ENCODE measurements at places on chromosomes 6 and 20.

- DNase-seq: no peak
Observed at GRCh38 chr6:15793288-15793687, 130.5 kb upstream of the DTNBP1 start.

GRCh38 chr6:1825277-1825676 lies 215.6 kb downstream of the FOXC1 start:
- DNase-seq: no peak

DNA sequence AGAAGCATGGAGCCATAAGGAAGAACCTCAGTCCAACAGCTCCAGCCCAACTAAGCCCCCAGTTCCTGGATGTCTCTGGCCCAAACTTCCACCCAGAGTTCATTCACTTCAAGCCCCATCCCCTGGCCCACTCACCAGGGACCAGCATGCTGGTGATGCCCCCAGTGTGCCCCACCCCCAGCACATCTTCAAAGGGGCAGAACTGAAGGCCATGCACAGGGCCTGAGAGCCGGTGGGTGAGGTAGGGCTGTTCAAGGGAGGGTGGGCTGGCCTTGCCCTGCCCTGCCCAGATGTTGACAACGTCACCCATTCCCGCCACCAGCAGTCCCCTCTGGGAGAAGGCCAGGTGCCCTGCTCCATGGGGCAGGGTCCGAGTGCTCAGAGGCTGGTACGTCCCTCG lies 3.6 kb downstream of the B3GALT4 start:
- DNase-seq: no peak

DNA sequence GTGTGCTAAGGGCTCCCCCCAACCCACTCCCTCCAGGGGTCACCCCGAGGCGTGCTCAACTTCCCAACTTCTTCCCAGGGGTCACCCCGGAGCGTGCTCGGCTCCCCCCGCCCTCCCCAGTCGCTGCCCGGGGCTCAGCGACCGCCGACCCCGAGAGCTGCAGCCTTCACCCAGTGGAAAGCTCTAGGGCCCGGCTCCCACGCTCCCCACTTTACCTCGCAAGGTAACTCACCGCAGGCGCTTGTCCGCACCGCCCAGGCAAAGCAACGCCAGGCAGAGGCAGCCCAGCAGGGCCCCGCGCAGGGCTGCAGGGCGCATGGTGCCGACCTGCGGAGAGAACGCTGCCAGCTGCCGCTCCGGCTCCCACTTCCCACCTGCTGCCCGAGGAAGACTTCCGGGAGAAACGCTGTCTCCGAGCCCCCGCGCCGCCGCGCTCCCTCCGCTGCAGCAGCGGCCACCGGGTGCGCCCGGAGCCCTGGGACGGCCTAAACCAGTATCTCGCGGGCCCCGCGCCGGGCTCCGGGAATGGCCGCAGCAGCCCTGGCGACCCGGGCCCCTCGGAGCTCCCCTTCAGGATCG lies 396 bp downstream of the RNASET2 start:
- DNase-seq: no peak

DNA sequence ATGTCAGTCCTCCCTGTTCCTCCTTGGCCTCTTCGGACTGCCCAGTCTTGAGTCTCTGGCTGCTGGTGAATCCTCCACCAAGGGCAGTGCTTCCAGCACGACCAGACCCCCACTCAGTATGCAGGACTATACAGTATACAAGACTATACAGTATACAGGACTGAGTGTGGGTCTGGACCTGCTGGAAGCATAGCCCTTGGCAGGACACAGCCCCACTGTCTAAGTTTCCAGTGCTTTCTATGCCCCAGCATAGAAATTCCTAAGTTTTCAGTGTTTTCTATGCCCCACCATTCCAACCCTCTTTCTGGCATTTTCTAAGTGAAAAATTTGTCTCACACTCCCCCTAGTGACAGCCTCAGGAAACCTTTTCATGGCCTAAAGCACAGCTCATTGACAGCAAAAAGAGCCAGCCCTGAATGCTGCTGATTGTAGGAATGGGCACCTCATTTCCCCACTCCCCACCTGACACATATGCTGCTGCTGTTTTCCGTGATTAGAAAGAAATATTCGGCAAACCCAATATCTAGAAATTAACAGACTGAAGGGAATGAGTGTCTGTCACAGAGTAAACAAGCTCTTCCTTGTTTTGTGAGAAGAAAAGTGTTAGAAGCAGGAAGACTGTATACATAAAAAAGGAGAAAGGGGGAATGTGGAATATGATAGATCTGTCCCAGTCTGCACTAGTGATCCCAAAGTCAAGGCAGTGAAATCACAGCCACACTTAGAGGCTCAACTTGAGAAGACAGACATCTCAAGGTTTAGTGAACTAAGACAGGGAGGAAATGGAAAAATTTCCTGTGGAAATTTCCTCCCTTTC lies 206.9 kb downstream of the IBTK start:
- peak; percentile 32 for DNase-seq

DNA sequence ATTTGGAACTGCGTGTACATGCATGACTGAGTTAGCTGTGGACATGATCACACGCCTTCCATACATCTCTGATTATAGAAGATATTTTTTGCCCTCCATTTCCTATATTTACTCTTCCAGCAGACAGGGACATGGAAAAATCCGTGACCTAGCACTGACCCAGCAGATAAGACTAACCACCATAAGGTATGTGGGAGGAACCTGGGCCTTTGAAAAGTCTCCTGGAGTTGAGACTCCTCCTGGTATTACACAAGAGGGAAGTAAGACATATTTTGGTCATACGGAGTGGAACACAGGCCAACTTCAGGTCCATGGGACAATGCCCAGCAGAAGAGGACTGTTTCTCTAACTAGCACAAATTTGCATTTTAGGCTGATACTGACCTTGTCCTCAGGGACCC lies 13.7 kb upstream of the SIRPB1 start:
- DNase-seq: no peak

GRCh38 chr6:11758878-11759277 lies 19.7 kb downstream of the ADTRP start:
- DNase-seq: no peak

DNA sequence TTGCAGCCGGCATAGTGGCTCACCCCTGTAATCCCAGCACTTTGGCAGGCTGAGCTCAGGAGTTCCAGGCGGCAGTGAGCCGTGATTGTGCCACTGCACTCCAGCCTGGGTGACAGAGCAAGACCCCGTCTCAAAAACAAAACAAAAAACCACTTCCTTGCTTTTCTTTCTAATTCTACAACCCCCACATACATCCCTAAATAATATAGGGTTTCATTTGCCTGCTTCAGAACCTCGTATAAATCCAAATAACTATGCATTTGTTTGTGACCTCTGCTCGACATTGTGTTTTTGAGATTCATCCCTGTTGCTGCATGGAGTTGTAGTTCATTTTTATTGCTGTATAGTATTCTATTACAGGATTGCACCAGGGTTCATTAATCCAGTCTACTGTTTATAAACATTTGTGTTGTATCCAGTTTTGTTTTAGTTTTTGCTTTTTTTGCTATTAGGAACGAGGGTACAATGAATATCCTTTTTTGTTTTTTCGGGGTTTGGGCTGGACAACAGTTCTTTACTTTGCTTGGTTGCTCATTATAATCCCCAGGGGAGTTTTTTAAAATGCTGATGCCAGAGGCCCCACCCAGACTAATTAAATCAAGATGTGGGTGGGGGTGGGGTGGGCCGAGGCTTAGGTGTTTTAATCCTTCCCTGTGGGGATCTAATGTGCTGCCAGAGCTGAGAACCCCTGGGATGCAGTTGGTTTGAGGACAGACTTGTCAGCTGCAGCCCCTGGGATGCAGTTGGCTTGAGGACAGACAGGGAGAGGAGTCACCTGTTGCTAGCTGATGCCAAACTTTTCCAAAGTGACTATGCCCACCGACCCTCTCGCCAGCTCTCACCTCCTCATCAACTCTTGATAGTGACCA lies 2.4 kb upstream of the SNAI1 start:
- no peak for DNase-seq

DNA sequence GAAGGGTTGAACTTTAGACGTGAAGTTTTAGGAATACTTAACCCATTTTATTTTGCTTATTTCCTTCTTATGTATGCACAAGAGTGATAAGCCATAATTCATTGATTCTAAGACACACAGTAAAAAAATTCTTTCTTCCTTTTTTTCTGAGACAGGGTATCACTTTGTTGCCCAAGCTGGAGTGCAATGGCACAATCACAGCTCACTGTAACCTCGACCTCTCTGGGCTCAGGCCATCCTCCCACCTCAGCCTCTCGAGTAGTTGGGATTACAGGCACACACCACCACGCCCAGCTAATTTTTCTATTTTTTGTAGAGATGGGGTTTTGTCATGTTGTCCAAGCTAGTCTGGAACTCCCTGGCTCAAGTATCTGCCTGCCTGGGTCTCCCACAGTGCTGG lies 116.6 kb upstream of the RNF24 start:
- no peak for DNase-seq

All from AG04450 (cell line).